ENCODE measurements at places on chromosomes 13 and 19.

DNA sequence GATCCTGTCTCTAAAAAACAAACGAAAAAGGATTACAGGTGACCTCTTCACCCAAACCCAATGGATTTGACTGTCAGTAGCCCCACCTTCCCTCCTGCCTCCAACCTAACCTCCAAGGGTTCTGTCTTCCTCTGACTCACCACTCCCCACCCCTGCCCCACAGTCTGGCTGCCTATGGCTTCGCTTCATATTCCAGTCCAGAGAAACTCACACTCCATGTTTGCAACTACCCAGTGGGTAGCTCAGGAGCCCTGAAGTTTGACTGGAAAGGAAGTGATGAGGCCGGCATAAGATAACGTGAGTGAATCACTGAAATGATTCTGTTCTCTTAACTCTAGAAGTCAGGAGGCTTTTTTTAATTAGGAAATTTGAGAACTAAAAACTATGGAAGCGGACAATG is 303.9 kb downstream of the FOXO1 start:
- no peak for DNase-seq

GRCh38 chr13:69264362-69265334 is 843.0 kb upstream of the ATXN8OS start:
- no peak for DNase-seq

DNA sequence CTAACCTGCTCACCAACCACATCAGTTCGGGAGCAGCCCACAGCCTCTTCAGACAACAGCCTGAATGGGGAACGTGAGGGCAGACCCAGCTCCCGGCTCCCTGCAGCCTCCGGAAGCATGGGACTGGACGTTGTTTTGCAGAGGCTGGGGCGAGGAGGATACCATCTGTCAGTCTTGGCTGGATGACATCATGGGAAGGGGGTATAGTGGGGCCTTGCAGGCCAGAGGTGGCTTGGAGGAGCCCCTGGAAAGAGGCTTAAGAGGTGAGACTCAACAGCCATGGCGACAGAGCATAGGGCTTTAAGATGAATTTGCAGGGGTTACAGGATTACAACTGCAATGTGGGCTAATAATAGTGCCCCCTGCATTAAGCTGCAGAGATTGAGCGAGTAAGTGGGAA is 1.5 kb downstream of the FXYD3 start:
- DNase-seq, result no peak

GRCh38 chr19:1028062-1028926 is 1.9 kb downstream of the CNN2 start:
- DNase-seq, result peak; percentile 76

- no peak for DNase-seq
These were observed 13.9 kb downstream of the CAPN12 start for GRCh38 chr19:38730470-38730730.

GRCh38 chr13:91307887-91308286 is 39.6 kb upstream of the MIR17HG start:
- no peak for DNase-seq

DNA sequence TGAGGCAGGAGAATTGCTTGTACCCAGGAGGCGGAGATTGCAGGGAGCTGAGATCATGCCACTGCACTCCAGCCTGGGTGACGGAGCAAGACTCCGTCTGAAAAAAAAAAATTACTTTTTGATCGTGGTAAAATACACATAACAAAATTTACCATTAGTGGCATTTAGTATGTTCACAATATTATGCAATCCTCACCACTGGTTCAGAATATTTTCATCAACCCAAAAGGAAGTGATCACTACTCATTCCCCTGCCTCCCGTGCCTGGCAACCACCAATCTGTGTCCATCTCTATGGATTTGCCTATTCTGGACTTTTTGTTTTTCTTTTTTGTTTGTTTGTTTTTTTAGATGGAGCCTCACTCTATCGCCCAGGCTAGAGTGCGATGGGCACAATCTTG is 1.2 kb upstream of the PALM3 start:
- DNase-seq, result no peak

DNA sequence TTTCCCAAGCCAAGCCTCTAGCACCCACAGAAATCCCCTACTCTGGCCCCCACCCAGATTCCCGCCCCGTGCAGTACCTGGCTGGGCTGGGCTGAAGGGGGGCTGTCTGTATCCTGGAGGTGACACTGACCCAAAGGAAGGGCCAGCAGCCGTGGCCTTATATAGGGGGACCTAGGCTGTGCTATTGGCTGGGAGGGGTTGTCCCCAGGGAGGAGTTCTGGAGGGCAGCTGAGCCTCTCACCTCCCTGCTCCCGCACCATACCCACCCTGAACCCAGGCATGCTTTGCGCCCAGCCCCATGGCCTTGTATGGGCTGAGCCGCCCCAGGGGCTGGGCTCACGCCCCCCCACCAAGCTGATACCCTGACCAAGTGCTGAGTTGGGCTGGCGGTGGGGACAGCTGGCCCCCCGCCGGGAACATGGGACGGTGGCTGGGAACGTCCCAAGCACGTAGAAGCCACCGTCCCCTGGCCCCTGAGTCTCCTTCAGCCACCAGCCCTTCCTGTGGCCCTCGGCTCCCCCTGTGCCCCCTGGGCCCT is at the start of gene CKM:
TSS of gene CKM (minus strand) at position 132 of the 538 bp plus-strand sequence. CDS start 3,162 bp downstream, outside the sequence.
- no peak for DNase-seq

DNA sequence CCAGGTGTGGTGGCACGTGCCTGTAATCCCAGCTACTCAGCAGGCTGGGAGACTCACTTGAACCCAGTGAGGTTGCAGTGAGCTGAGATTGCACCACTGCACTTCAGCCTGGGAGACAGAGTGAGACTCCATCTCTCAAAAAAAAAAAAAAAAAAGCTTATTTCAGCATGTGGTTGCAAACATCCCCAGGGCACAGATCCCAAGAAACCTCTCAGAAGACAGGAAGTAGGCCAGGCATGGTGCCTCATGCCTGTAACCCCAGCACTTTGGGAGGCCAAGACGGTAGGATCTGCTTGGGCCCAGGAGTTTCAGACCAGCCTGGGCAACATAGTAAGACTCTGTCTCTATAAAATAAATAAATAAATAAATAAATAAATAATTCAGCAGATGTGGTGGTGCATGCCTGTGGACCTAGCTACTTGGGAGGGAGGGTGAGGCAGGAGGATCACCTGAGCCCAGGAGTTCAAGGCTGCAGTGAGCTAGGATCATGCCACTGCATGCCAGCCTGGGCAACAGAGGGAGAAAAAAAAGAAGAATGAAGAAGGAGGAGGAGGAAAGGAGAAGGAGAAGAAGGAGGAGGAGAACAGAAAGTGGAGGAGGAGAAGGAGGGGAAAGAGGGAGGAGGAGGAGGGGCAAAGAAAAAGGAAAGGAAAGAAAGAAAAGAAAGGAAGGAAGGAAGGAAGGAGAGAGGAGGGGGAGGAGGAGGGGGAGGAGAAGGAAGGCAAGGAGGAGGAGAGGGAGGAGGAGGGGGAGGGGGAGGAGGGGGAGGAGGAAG is 4.3 kb upstream of the LRRC8E start:
- DNase-seq, result no peak

GRCh38 chr13:74977498-74977897 is 504.5 kb downstream of the TBC1D4 start:
- no peak for DNase-seq

DNA sequence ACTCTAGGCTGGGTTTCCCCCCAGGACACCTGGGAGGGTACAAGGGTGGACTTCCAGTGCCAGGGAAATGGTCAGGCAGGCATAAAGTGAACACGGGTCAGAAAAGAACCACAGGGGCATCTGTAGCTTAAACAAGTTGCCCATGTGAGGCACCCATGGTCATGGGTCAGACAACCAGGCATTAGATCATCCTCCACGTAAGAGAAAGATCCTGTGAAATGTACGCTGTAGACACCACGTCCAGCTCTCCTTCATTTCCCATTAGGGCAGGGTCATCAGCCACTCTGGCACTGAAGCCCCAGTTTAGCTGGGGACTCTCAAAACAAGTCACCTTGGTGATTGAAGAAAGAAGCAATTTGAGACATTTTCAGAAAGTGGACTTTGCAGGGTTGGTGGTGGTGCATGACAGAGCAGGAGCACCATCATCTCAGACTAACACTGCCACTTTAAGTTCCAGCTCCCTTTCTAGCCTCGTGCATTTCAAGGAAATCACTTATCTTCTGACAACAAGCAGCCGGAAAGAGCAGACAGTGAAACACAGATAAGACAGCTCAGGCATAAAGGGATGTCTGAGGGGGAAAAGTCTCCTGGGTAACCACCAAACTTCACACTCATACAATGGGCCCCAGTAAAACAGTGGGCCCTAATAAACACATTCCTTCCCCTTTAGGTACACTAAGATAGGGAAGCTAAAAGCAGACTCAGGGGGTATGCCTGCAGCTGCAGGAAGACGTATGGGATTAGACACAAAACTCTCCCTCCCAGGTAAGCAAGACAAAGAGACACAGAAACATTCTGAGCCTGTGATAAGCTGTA is 16.1 kb upstream of the SIGLEC6 start:
- no peak for DNase-seq

DNA sequence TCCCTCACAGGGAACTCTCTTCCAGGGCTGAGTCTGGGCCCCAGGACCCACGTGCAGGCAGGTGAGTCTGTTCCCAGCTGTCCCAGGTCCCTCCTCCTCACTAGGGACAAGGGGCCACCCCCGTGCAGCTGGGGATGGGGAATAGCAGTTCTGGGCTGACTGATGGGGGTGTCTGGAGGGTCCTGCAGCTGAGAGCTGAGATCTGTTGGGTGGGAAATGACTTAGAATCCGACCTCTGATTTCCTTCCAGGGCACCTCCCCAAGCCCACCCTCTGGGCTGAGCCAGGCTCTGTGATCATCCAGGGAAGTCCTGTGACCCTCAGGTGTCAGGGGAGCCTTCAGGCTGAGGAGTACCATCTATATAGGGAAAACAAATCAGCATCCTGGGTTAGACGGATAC is 461 bp downstream of the LILRA2 start:
- DNase-seq, result no peak

DNA sequence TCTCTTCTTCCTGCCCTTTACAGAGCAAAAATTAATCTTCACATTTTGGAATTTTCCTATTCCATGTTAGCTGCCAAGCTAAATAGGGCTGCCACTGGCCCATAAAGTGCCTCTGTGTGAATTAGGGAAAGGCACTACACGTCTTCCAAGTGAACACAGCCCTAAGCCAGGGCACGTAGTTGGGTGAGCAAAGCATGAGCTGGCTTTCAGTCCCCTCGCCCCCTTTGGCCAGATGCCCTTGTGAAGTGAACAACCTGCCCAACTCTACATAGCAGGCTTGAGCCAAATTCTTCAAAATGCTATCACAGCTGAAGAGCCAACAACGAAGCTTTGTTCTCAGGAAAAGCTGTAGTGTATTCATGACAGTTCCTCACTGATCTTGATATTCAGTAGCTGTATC is 213.1 kb downstream of the OXGR1 start:
- DNase-seq, result no peak

- no peak for DNase-seq
These were observed 48.6 kb downstream of the CHST8 start for GRCh38 chr19:33670398-33670797.

GRCh38 chr19:27868007-27868406 is 1344.9 kb downstream of the UQCRFS1 start:
- no peak for DNase-seq

DNA sequence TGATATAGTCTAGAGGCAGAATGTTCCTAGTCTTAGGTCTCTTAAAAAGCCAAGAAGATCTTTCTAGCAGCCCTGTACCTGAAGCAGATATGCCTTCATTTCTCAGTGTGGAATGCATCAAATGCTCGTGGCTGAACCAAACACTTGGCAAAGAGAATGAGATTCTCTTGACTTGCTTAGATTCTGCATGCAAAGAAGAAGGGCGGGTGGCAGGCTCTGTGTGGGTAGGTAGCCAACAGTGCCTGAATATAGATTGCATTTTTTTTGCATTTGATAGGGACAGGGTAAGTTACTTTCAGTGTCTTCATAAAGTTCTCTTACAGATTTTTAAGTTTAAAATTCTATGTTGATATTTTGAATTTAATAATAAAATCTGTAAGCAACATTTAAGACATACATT is 27.3 kb downstream of the IFT88 start:
- no peak for DNase-seq

Measured in NK-92 treated with Interleukin-12 subunit alpha and Interleukin-12 subunit beta, amount 100 ng/mL, for 24 hours (cell line).